ENCODE measurements at places on chromosomes 16 and 17. TPM values are rescaled to one million over a fixed set of nuclear protein-coding genes. Genes with fewer than 3 reads are reported as not detected.

The GSE1 gene
- total RNA-seq: 185 TPM

The TBC1D3K gene
- total RNA-seq: not detected

The TBC1D3H gene
- not detected for total RNA-seq

The UQCRC2 gene
- total RNA-seq: 262 TPM

The SLC7A6 gene
- total RNA-seq: 36.8 TPM

The PLSCR3 gene
- 12.8 TPM for total RNA-seq

The CDH5 gene
- 41.5 TPM for total RNA-seq

The HOXB4 gene
- not detected for total RNA-seq

The ZNF385C gene
- 4.0 TPM for total RNA-seq

The UTS2R gene
- 3.2 TPM for total RNA-seq

The CDK5R1 gene
- 39.2 TPM for total RNA-seq

The PRAC2 gene
- total RNA-seq: not detected

The HCRT gene
- 1.4 TPM for total RNA-seq

The TLCD2 gene
- total RNA-seq: 4.1 TPM

The CRISPLD2 gene
- 39.8 TPM for total RNA-seq

The CDH13 gene
- 44.4 TPM for total RNA-seq

The MYOCD gene
- total RNA-seq: 7.9 TPM

The MEIOC gene
- 1.5 TPM for total RNA-seq

The CCDC200 gene
- not detected for total RNA-seq

The TBC1D28 gene
- total RNA-seq: not detected

The MRPS23 gene
- 21.9 TPM for total RNA-seq

The KRT24 gene
- total RNA-seq: not detected

The SPIRE2 gene
- 16.1 TPM for total RNA-seq

The ST6GALNAC1 gene
- total RNA-seq: 2.0 TPM

The IRX3 gene
- total RNA-seq: 6.7 TPM

The TTLL6 gene
- 1.6 TPM for total RNA-seq

The SKAP1 gene
- total RNA-seq: 0.38 TPM

The C1QL1 gene
- total RNA-seq: 11.7 TPM

The MEFV gene
- 0.99 TPM for total RNA-seq

The IL34 gene
- total RNA-seq: 11.3 TPM

The TNK1 gene
- 2.4 TPM for total RNA-seq

The MYLK3 gene
- total RNA-seq: 4.6 TPM

The PLK1 gene
- total RNA-seq: 9.0 TPM

The FOXL1 gene
- total RNA-seq: 2.5 TPM

The GAST gene
- not detected for total RNA-seq

The ABCC1 gene
- 36.1 TPM for total RNA-seq

The ABCA5 gene
- 84.1 TPM for total RNA-seq

The AP2B1 gene
- 116 TPM for total RNA-seq

The TK2 gene
- total RNA-seq: 30.0 TPM

The PLA2G10 gene
- not detected for total RNA-seq

The DPEP3 gene
- total RNA-seq: not detected

The KRTAP2-2 gene
- total RNA-seq: not detected

The TMEM231 gene
- total RNA-seq: 26.7 TPM

The KIFC3 gene
- total RNA-seq: 84.1 TPM

The PERCC1 gene
- total RNA-seq: 6.9 TPM

The ZNF469 gene
- total RNA-seq: 11.7 TPM

The CALB2 gene
- 21.0 TPM for total RNA-seq

The TP53TG3C gene
- total RNA-seq: not detected

The ACAP1 gene
- total RNA-seq: 6.2 TPM

The DNAI2 gene
- 0.44 TPM for total RNA-seq
